ENCODE measurements at places on chromosomes 5 and 9. TPM values are rescaled to one million over a fixed set of nuclear protein-coding genes. Genes with fewer than 3 reads are reported as not detected.

DNA sequence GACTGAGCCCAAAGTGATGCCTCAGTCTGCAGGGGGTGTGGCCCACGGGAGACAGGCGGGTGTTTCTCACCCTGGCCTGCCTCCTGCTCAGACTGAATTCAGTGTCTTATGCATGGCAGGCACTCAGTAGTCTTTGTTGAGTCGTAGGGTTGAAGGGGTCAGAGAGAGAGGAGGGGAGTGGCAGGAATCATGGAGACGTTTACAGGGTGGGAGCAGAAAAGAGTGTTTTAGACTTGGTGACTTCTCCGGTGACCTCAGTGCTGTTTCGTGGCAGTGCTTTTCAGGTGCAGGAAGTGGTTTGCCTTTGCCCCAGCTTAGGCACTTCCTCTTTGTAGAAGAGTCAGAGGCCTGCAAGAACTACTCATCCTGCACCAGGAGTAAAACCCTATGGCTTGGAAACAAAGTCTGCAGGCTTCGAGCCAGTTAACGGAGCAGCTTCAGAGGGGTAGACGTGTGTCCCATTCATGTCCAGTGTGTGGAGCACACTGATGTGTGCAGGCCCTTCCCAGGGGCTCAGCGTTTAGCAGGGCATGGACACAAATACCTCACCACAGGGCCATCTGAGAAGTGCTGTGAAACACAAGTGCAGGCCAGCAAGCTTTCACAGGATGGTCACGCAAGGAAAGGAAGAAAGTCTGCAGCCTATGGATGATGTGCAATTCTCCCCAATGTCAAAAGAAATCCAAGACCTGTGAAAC is 24.5 kb upstream of the SEMA4D start:
- no peak for DNase-seq

DNA sequence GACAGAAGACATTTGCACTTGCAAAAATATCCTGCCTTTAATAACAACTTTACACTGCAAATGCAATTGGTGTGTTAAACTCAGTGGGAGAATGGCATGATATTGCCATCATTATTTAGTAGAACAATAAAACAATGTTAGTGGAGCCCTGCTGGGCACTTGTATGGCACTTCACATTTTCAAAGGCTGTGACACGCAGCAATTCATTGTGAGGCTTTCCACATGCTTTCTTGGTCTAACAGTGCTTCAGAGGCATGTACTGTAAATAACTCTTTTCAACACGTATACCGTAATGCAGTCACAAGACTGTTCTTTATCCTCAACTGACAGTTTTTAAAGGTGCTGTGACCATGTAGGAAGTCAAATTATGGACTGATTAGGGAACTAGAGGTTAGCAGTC is 155.5 kb upstream of the EPB41L4A start:
- DNase-seq = no peak

GRCh38 chr9:87909310-87910041 is 8.3 kb upstream of the SPATA31C1 start:
- no peak for DNase-seq

DNA sequence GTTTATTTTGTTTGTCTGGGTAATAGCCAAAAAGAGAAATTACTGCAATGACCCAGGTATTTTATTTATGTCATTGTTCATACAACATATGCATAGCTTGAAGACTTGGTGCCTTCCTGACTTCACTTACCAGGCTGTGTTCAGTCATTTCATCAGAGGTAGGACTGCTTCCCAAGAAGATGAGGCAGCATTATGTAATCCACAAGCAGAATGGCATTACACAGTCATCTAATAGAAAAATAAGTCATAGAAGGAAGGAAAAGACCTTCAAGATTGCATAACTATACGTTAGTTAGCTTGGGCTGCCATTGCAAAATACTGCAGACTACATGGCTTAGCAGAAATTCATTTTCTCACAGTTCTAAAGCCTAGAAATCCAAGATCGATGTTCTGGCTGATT is 167.5 kb downstream of the NMUR2 start:
- no peak for DNase-seq

DNA sequence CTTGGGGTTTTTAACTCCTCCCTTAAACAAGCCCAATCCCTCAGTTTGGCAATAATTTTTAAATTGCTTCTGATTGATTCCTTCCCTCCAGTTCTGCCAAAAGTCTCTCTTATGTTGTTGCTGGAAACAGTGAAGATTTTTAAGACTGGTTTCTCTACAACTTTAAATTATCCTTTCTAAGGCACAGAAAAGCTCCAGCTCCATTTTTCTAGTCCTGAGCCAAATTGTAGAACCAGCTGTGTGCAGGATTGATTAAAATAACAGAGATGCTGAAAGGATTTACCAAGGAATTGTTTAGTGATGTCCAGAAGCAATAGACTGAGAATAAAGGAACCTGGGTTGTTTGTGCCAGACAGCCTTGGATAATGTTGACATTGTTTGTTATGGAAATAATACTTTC is 111.3 kb downstream of the NUDT12 start:
- DNase-seq = no peak

DNA sequence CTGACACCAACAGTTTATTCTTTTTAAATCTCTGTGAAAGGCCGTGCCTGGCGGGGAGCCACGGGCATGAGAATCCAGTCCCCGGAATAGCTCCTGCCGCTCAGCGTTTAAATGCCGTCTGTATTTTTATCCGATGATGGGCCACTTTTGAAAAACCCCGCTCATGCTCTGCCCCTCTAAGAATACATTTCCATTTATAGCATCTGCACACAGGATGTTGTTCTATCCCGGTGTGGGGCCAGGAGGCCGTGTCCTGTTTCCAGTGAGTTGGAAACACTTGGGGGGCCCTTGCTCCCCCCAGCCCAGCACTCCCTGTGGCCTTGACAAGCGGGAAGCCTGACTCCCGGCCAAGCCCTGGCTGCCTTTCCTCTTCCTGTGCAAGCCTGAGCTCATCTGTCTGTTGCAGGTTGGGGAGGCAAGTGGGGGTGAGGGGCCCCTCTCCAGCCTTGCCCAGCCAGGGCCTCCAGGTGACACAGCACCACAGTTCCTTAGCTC is 39.0 kb downstream of the ERGIC1 start:
- no peak for DNase-seq

- DNase-seq = peak; percentile 92
Observed at GRCh38 chr5:126745259-126745992, 31.5 kb upstream of the LMNB1 start.

DNA sequence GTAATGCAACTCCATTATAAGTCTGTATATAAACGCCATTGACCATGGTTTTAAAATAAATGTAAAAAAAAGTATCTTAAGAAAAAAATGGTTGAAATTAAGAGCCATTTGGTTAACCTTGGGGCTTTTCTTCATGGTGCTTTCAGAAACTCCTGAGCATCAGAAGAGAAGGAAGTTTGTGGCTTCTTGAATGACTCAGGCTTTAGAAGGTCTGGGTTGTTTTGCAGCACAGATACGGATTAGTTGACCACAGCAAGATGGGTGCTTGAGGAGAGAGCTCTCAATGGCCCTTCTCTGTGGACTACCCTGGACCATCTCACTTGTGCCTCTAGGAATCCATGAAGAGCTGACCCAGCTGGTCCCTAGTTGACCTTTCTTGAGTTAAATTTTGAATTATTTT is 189.5 kb downstream of the TMEM38B start:
- no peak for DNase-seq

- no peak for DNase-seq
Observed at GRCh38 chr5:6359555-6360322, 18.6 kb downstream of the MED10 start.

Gene KYAT1
- 27.6 TPM for total RNA-seq

Gene SPINK4
- total RNA-seq = not detected

Gene PRR7
- 22.2 TPM for total RNA-seq

Gene WWC1
- total RNA-seq = 97.7 TPM

Data from PC-9 (cell line).